ENCODE measurements at places on chromosomes 1 and 21.

DNA sequence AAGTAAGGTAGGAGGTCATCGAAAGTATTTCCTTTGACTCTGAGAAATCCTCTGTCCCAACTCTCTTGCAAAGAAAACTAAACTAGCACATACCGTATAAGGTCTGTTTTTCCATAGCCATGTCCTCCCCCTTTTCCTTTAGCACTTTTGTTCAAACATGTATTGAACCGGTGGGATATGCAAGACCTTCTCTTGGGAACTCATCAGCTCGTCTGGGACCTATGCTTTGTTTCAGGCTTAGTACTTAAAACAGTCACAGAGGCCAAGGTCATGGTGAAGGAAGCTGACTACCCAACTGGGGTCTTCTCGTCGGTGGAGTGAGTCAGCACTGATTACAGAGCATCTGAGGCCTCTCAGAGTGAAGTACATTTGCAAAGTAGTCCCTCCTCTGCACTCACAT lies 185.0 kb downstream of the ZBTB18 start:
- DNase-seq: no peak

GRCh38 chr1:207849016-207849415 lies 61.9 kb downstream of the CD34 start:
- DNase-seq: no peak

DNA sequence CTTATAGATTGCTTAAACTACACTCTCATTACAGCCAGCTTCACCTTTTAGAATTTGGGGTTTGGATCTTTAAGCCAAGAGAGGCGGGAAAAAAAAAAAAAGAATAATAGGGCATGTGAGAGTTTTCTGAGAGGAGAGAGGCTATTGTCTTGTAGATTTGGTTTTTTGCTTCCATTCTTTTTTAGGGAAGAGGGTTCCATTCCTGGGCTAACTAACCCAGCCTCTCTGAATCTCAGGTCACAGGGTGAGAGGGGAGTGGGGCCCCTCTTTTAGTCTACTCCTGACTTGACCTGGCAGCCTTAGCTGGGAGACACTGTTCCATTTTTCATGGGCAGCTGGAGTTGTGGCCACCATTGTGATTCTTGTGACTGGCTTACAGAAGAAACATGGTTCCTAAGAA lies 24.2 kb downstream of the PBX1 start:
- DNase-seq: no peak

GRCh38 chr21:22961258-22961657 lies 1963.0 kb downstream of the NCAM2 start:
- no peak for DNase-seq

DNA sequence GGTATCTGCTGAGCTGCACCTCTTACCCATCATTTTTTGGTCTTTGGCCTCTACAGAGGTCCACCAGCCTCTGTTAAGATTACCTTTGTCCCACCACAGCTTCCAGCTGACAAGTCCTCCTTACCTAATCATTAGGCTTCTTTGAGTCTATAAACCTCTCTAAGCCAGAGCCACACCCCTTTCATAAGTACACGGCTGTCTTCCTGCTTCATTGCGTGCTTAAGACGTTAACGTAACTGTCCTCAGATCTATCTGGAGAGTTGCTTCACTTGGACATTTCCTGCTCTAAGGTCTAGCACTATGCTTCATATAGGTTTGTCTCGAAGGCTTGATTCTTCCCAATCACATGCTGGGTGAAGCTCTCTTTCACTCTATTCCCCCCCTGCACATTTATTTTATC lies 71.0 kb upstream of the CACHD1 start:
- DNase-seq: no peak

- DNase-seq: no peak
These were observed 199.1 kb downstream of the DYRK1A start for GRCh38 chr21:37565530-37566223.

GRCh38 chr1:26529655-26530409 lies at the start of gene RPS6KA1:
TSS of gene RPS6KA1 (plus strand) at chr1:26529761. CDS start at chr1:26529921, 160 bp downstream.
- DNase-seq: peak; percentile 65

DNA sequence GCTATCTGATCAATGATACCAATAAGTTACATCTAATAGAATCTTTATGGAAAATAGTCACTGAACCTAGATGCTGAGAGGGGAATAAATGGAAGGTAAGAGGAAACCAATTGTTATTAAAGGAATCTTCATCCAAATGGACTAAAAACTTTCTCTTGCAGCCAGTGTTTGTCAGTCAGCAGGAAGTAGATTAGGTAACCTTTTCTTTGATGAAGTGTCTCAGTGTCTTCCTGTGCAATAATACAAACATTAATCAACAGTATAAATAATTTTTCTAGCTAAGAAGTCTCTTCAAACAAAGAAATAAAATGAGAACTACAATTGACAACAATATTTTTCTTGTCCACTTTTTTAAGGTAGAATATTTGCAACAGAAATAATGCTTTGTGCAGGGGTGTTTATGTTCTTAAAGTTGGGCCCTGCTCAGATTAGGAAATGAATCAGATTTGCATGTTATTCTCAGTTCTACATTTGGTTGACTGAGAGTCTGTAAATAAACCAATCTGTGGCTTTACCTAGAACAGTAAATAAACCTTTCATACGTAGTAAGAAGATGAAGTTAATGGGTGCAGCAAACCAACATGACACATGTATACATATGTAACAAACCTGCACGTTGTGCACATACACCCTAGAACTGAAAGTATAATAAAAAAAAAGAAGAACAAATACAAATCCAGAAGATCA lies 391.4 kb downstream of the MRPL39 start:
- no peak for DNase-seq

GRCh38 chr21:33899199-33899598 lies 16.4 kb downstream of the ATP5PO start:
- no peak for DNase-seq

DNA sequence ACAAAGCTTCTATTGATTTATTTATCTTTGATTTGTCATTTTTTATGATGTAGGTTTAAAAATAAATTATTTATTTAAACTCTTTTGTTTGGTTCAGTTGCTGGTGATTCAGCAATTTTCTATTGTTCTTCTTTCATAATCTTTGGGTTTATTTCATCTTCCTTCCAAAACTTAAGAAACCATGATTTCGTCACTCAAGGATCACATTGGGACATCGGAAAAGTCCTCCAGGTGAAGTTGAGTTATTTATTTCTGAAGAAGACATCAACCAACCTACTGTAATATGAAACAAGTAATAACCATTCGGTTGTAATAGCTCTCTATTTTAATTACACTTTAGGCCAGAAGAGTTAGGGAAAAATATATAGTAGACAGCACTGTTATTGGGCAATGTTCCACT lies 23.0 kb upstream of the WLS start:
- no peak for DNase-seq

DNA sequence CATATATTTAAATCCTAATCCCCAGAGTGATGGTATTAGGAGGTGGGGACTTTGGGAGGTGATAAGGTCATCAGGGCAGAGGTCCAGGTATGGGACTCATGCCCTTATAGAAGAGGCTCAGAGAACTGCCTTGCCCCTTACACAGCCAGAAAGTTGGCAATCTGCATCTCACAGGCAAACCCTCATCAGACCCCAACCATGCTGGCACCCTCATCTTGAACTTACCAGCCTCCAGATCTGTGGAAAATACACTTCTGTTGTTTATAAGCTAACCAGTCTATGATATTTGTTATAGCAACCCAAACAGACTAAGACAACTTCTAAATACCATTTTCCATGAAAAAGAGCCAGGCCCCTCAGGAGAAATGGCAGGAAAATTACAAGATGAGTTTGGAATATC lies 69.3 kb upstream of the PRDX6 start:
- DNase-seq: no peak

DNA sequence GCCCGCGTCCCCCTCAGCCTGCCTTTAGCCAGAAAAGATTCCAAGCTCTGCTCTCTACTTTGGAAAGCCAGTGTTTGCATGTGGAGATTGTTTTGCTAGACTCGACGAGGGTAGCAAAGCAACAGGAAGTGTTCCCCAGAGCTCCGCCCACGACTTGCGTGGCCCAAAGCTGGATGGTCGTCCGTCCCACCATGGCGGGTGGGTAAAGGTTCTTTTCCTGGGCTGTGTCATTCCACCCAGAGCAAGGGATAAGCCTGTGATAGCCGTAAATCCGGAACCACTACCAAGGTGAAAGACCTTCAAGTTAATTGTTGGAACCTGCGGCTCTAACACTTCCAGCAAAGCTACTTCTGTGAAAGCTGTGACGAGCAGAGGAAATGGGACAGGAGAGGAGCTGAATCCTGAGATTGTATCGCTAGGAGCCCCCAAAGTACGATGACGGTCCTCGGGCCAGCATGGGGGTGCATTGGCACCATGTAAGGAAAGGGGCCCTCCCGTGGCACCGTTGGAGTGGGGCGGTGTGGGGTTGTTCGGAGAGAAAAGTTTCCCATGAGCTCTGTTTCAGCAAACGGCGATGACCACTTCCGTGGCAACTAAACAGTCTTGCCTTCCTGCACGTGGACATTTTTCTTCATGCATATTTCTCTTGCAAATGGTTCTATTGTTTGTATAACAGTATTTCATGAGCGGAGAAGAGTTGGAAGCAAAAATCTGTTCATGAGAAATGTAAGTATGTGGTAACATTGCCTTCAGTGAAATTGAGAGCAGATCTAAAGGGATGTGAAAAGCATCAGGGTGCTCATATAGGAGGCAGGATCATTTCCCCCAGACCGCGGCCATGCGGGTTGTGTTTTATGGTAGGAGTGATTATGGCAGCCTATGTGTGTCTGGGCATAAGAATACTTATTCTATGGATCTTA lies 8.4 kb downstream of the MX2 start:
- DNase-seq: peak; percentile 38

DNA sequence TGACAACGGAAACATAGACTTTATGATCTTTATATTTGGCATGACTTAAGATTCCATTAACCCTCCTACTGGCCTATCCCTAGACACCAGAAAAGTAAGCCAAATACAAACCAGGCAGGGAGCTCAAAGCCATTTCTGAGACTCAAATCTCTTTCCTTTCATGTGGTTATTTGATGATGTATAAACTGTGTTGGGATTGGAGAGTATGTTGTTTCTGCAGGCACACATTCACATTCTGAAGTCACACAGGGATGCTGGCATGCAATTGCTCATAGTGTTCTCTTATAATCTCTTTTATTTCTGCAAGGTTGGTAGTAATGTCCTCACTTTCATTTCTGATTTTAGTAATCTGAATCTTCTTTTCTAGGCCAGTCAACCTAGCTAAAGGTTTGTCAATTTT lies 5.8 kb downstream of the ZMYND12 start:
- DNase-seq: no peak

- peak; percentile 1 for DNase-seq
These were observed 24.6 kb downstream of the RUNX3 start for GRCh38 chr1:24905355-24905978.

GRCh38 chr1:89198491-89199072 lies at the start of gene GBP4:
TSS of gene GBP4 (minus strand) at chr1:89198942. CDS start at chr1:89198834, 108 bp downstream.
- peak; percentile 52 for DNase-seq

DNA sequence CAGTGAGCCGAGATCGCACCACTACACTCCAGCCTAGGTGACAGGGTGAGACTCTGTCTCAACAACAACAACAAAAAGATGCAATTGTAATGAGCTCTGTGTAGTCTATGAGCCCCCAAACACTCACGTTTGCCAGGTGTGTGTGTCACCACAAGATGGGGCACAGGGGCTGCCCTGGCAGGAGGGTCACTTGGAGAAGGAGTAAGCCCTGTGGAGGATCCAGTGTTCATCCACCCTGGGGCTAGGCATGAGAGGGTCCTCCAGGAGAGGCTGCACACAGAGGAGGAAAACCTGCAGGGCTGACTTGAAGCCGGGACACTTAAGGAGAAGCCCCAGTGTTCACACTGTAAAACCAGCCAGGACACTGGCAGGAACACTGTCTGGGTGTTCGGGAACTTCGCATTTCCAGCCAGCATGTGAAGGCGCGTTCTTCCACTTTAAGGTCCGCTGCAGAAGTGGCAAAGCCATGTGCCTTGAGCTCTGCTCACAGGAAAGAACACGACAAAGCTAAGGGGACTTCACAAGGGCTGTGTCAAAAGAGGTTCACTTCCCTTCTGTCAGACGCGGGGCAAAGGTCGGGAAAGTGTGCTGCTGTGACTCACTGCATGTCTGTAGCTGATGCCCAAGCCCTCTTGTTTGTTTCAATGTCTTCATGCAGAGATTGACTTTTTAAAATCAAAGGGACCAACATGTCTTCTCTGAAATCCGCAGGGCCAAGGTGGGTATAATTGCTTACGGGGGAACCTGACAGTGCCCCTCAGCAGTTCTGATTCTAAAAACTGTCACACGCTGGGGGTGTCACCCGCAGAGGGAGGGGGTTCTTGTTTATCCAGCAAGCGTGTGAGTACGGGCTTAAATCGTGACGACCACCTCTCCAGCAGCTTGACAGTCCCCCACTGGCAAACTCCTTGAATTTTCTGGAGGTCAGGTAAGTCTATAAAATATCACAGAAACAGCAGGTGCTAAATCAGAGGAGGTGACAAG lies 102.8 kb downstream of the RIPK4 start:
- no peak for DNase-seq

DNA sequence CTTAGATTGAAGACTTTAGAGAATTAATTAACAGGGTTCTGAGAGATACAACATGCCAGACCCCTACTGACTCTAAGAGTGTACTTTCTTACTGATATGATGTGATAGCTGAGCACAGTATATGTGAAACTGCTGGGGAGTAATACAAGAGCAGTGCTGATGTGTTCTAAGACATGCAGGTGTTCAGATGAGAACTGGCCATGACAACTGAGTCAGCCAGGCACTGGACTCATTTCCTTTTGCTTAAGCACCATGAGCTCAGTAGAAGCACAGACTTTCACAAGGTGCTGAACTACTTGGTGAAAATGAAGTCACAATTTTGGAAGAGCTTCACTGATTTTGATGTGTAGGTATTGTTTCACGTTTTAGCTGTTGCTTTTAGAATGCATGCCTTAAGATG lies 15.9 kb upstream of the POGZ start:
- no peak for DNase-seq

DNA sequence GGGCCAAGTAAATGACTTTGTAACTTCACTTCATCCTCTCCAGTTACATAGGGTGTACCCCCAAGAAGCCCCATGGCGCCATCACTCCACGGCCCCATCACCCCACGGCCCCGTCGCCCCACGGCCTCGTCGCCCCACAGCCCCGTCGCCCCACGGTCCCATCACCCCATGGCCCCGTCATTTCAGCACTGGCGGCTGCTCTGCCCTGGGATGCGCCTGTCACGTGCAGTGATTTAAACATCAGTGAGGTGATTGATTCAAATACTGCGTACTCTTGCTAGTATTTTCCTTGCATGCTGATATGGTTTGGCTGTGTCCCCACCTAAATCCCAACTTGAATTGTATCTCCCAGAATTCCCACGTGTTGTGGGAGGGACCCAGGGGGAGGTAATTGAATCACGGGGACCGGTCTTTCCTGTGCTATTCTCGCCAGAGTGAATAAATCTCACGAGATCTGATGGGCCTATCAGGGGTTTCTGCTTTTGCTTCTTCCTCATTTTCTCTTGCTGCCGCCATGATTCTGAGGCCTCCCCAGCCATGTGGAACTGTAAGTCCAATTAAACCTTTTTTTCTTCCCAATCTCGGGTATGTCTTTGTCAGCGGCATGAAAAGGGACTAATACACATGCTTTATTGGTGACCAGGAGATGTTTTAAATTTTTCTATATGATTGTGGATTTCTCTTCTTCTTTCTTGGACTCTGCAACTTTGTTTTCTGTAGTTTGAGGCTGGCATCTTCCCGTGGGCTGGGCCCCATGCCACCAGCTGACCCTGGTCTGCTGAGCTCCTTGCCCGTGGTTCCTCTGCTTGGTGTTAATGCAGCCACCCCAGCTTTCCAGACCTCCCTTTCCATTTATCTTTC lies 50.1 kb upstream of the PCBP3 start:
- no peak for DNase-seq

Measured in activated naive CD4-positive, alpha-beta T cell treated with Interleukin-2 at 50 U/mL for 16 hours (primary cell).